ENCODE measurements at places on chromosomes 6 and 20.

GRCh38 chr6:64990652-64991304 is 716.2 kb downstream of the EYS start:
- DNase-seq = no peak

DNA sequence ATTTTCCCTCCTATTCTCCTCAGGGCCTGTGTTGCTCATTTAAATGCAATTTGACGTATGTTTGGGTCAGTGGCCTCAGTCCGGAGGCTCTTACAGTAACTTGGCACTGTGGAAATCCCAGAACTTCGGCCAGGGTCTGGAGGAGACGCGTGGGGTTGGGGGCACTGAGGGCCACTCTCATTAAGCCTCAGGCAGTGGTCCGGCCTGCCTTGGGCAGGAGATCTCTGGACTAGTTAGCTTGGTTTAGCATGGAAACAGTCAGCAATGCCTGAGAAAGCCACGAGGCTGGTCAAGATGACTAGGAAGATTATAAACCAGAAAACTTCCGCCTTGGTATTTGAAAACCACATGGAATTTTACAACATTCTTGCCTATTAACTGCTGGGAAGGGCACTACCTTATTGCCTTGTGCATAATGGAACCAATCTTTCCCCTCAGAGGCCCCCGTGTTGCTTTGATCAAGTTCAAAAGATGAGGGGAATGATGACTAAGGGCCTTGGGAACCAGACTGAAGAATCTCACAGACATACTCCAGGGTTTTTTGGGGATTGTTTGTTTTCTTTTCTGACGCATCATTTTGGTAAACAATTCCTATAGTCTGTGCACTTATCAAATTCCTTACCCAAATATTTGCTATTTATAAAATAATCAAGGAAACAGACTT is 206.0 kb upstream of the PREP start:
- no peak for DNase-seq

GRCh38 chr6:130593200-130593599 is 227.4 kb downstream of the TMEM200A start:
- DNase-seq = no peak

GRCh38 chr6:21228876-21229460 is 364.6 kb upstream of the SOX4 start:
- DNase-seq = no peak

- no peak for DNase-seq
Measured at GRCh38 chr6:63023726-63024125, 187.5 kb upstream of the FKBP1C start.

- DNase-seq = no peak
Measured at GRCh38 chr6:91462241-91462640, 875.4 kb upstream of the MAP3K7 start.

DNA sequence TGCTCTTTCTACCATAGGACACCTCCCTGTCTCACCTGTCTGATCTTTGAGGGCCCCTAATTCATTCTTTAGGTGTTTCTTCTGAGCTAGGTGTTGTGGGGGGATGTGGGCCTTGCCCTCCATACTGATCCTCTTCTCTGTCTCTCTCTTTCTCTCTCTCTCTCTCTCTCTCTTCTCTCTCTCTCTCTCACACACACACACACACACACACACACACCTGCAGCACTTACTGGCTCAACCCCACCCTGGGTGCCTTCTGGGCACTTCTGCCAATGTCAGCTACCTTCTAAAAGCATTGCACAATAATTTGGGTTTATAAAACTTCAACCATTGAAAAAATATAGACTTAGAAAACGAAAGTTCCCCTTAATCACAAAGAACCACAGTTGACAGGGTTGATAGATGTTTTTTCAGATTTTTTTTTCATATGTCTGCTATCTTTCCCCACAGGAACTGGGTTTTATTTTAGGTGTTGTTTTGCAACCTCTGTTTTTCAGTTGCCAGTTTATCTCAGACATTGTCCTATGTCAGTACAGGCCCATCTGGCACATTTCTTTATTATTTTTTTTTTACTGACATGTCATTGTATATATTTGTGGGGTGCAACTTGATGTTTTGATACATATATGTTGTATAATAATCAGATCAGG is 28.1 kb downstream of the PKIG start:
- peak; percentile 19 for DNase-seq

- no peak for DNase-seq
Measured at GRCh38 chr6:84798257-84798656, 33.9 kb upstream of the TBX18 start.

GRCh38 chr6:28311139-28311823 is 24.7 kb downstream of the ZSCAN31 start:
- DNase-seq = no peak

GRCh38 chr20:51628533-51629398 is 86.2 kb upstream of the NFATC2 start:
- DNase-seq = no peak

DNA sequence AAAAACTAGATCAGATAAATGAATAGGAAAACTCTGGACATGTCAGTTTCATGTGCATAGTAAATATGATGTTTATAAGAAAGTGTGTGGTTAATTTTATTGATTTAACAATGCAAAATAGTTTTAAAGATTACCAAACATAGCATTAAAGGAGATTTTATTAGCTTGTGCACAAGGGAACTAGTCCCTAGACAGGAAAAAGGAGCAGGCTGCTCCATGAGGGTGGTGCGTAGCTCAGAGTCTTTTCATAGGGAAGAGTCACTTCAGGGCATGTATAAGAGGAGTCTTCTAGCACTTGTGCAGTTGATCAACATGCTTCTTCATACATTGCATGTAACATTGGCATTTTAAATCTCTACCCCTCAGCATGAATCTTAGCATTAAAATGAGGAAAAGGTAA is 835.8 kb downstream of the GRIK2 start:
- no peak for DNase-seq

DNA sequence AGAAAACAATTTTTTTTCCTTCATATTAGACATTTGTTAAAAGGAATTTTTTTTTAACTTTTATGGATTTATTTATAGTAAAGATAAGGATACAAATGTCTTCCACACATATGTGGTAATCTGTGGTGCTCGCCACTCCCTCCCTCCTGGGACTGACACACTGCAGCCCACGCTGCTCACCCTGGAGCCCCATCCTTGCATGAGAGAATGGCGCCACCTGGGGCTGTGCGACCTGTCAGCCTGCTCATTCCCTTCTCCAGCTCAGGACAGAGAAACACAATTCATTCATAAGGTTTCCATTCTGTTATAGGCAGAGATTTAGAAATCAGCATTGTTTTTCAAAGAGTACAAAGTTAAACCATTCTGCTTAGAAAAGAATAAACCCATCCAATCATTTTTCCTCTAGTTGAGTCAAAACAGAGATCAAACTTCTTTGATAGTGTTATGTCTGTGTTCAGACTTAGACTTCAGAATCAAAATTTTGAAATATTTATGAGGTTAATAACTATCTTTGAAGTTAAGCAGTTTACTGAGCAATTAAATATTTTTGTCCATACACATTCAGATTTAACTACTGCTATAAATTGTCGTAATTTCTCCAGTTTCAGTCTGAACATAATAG is 42.8 kb upstream of the DYNLRB1 start:
- DNase-seq = peak; percentile 6

DNA sequence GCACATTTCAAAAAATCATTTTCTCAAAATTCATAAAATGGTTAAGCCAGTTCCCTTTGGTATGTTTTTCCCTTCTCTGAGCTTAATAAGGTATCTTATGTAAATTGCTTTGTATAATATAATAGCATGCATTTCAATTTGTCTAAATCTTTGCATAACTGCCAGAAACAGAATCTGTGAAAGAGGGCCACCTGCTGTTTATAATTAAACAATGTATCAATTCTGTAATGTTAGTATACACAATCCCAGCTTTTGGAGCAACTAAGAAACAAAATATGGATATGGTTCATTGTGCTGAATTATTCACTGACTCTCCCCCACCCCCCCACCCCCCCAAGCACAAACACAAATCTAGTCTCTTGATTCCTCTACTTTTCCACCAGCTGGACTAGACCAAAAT is 54.8 kb downstream of the GPX5 start:
- DNase-seq = no peak

DNA sequence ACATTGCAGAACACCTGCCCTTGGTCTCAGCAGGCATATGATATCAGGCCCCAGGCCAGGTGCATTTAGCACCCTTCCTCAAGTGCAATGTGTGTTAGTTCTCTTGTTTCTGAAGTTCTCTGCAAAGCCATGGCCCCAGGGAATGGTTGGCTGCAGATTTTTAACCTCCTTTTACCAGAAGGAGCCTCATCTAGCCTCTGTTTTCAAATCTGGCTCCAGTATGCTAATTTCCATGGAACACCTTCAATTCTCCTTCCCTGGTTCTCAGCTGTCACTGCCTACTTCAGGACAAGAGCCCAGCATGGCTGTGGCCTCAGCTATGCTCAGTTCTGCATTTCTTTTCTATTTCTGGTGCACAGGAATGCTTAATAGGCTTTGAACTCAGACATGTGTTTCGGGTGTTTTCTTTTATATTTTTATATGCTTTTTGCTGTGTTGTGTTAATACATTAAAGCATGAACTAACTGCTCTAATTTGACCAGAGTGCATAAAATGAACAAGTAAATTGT is 51.6 kb upstream of the OGFRL1 start:
- no peak for DNase-seq

DNA sequence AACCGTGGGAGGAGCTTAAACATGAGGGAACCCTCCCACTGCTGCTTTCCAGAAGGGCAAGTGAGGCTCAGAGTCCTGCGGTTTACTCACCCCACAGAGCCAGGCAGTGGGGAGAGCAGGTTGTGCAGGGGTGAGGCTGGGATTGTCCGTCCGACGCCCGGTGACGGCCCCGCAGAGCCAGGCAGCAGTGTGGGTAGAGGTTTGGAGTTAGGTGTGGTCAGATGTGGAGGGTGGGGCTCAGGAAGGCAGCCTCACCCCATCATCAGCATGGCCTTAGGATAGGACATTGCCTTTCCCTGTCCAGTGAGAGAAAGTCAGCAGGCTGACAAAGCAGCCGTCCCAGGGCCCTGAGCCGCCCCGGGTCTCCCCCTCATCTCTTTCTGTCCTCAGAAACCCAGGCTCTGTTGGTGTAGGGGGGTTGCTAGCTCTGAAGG is 234.6 kb downstream of the DLL1 start:
- no peak for DNase-seq

- DNase-seq = peak; percentile 23
Measured at GRCh38 chr6:33620158-33620855, 815 bp upstream of the ITPR3 start.

DNA sequence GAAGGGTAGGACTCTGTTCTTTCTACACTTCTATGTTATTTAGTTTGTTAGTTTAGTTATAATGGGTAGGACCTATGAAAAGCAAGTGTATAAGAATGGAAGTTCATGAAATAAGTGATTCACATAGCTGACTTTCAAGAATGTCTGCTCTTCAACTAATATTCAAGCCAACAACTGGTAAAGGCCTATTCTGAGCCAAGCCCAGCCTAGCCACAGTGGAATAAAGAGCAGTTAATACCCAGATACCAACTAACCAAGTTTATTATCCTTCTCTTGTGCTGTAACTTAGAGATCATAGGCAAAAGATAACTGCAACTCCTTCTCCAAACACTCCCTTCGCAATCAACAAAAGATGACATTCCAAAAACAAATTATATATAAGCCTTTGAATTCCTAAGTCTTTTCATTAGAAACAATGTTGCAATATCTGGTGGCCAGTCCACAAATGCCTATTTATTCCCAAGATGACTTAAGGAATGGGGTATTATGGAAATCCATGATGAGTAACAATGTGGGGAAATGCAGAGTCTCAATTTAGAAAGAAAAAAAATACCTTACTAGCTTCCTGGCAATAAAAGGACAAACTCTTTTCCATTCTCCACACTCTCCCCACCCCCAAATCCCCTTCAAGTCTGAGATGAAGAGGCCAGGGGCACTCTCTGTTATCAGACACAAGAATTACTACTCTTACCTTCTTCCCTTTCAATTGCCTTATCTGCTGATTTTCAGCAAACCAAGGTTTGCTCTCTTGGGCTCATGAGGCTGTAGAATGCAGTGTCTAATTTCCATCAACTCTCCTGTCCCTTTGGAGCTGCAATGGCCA is 27.4 kb downstream of the BTBD9 start:
- no peak for DNase-seq

- DNase-seq = no peak
Measured at GRCh38 chr6:169312658-169313346, 59.2 kb upstream of the THBS2 start.

DNA sequence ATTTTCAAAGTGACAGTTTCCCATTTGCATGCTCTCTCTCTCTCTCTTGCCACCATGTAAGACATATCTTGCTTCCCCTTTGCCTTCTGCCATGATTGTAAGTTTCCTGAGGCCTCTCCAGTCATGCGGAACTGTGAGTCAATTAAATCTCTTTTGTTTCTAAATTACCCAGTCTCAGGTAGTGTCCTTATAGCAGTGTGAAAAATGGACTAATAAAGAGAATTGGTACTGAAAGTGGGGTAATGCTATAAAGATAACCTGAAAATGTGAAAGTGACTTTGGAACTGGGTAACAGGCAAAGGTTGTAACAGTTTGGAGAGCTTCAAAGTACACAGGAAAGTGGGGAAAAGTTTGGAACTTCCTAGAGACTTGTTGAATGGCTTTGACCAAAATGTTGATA is 389.8 kb downstream of the GRIK2 start:
- DNase-seq = no peak

DNA sequence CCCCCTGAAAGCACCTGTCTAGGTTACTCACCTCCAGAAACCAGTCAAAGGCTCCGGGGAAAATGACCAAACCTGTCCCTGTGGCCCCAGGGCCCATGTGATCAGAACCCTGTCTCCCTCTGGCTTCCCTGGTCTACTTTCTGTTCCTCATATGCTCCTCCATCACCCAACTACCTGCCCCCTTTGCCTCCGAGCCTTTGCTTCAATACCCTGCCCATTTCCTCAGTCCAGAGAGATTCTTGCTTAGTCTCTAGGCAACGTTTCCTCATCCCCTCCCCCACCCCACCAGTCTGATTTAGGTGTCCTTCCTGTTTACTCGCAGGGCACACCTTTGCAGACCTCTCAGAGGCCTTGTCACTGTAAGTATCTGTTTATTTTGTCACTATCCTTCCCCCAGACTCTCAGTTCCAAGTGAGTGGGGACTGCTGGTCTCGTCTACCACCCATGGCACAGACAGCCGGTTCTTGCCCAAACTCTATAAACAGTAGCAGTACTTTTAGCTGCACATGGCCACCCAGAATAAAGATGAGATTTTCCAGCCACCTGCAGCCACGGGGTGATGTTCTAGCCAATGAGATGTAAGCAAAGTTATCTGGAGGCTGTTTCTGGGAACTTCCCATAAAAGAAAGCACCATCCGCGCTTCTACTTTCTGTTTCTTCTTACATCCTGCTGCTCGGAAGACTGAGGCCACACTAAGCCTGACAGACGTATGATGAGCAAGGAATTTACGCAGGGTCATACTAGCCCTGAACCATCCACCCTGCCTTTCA is 13.3 kb downstream of the ELOVL5 start:
- DNase-seq = peak; percentile 84

GRCh38 chr20:10336959-10337729 is 96.9 kb downstream of the MKKS start:
- DNase-seq = no peak

DNA sequence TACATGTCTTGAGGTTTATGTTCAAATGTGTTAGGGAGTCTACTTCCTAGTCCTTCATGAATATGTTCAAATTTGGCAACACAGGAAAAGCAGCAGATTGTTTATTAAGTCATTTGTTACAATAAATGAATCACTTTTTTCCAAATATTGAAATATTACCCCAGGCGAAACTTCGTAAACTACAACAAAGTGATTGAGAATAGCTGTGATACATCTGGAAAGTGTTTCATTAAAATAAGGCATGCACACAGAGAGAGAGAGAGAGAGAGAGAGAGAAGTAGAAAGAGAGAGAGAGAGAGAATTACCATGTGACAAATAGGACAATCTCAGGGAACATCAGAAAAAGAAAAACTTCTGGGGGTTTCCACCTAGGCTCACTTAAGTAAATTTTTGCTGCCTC is 363.1 kb upstream of the PTCHD4 start:
- no peak for DNase-seq

GRCh38 chr6:23754197-23754596 is 371.8 kb upstream of the NRSN1 start:
- no peak for DNase-seq

All from CD8-positive, alpha-beta memory T cell (primary cell).